ENCODE measurements at places on chromosomes 2 and 18. TPM values are rescaled to one million over a fixed set of nuclear protein-coding genes. Genes with fewer than 3 reads are reported as not detected.

TM4SF20 gene
- not detected for total RNA-seq

PLCL1 gene
- total RNA-seq, result 1.3 TPM

THSD7B gene
- not detected for total RNA-seq

PTPRM gene
- 6.5 TPM for total RNA-seq

TMEM247 gene
- not detected for total RNA-seq

FBXO41 gene
- total RNA-seq, result 35.7 TPM

GRB14 gene
- total RNA-seq, result not detected

FSHR gene
- total RNA-seq, result not detected

FN1 gene
- total RNA-seq, result 0.53 TPM

CDH19 gene
- total RNA-seq, result not detected

RUFY4 gene
- total RNA-seq, result 4.9 TPM

RAB6C gene
- not detected for total RNA-seq

STAT4 gene
- total RNA-seq, result 170 TPM

CCDC150 gene
- 13.5 TPM for total RNA-seq

RBM44 gene
- total RNA-seq, result 1.2 TPM

INHA gene
- not detected for total RNA-seq

CCDC141 gene
- total RNA-seq, result 11.8 TPM

VAMP5 gene
- total RNA-seq, result 66.7 TPM

KCNIP3 gene
- not detected for total RNA-seq

LAMA1 gene
- not detected for total RNA-seq

LRRTM4 gene
- total RNA-seq, result not detected

VWA3B gene
- not detected for total RNA-seq

CD207 gene
- not detected for total RNA-seq

CRYBA2 gene
- total RNA-seq, result not detected

NLRC4 gene
- total RNA-seq, result 0.14 TPM

ACMSD gene
- total RNA-seq, result not detected

WDCP gene
- 19.4 TPM for total RNA-seq

COPS9 gene
- total RNA-seq, result 89.5 TPM

FZD7 gene
- 0.44 TPM for total RNA-seq
